ENCODE measurements at places on chromosomes 1 and 21. TPM values are rescaled to one million over a fixed set of nuclear protein-coding genes. Genes with fewer than 3 reads are reported as not detected.

Gene TIAM1
- 0.81 TPM for total RNA-seq

Gene YBEY
- 33.6 TPM for total RNA-seq

Gene BNIPL
- 0.17 TPM for total RNA-seq

Gene POLR3GL
- 12.5 TPM for total RNA-seq

Gene SPRR2A
- not detected for total RNA-seq

Gene KCNC4
- 2.0 TPM for total RNA-seq

Gene C1orf141
- not detected for total RNA-seq

Gene VPS45
- 16.3 TPM for total RNA-seq

Gene TRIM33
- total RNA-seq = 17.5 TPM

Gene KCNT2
- total RNA-seq = 0.07 TPM

Gene NBPF4
- total RNA-seq = 0.07 TPM

Gene MAP1LC3C
- 0.11 TPM for total RNA-seq

Gene G0S2
- total RNA-seq = 3.5 TPM

Gene RAP1A
- total RNA-seq = 29.8 TPM

Gene C1orf174
- total RNA-seq = 24.3 TPM

Gene TRNP1
- 282 TPM for total RNA-seq

Gene USH2A
- total RNA-seq = under 0.01 TPM

Gene LY9
- 0.12 TPM for total RNA-seq

Gene AKT3
- total RNA-seq = 32.3 TPM

Gene PGLYRP3
- not detected for total RNA-seq

Gene MORN1
- 6.4 TPM for total RNA-seq
